ENCODE measurements at places on chromosomes 2 and 18.
A peak's percentile ranks its signal among the peaks of the same experiment; 100 is the strongest.

DNA sequence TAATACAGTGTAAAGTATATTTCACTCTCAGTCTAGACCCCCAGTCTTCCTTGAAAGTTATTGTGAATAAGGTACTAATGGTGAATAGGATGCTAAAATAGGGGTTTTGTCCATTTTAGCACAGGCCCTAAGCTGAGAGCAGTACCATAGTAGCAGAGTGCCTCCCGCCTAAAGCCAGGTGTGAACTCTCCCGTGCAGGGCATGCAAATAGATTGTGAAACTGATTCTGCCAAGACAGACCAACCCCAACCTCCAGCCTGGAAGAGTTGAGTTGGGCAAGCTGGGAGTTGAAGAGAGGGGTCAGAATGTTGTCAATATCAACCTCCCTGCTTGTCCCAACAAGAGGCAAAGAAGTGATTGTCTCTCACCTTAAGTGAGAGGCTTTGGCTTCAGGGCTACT lies 97.4 kb upstream of the CYRIA start:
- no peak for DNase-seq

GRCh38 chr18:74963820-74964446 lies 245.0 kb downstream of the PTGR3 start:
- DNase-seq = no peak

DNA sequence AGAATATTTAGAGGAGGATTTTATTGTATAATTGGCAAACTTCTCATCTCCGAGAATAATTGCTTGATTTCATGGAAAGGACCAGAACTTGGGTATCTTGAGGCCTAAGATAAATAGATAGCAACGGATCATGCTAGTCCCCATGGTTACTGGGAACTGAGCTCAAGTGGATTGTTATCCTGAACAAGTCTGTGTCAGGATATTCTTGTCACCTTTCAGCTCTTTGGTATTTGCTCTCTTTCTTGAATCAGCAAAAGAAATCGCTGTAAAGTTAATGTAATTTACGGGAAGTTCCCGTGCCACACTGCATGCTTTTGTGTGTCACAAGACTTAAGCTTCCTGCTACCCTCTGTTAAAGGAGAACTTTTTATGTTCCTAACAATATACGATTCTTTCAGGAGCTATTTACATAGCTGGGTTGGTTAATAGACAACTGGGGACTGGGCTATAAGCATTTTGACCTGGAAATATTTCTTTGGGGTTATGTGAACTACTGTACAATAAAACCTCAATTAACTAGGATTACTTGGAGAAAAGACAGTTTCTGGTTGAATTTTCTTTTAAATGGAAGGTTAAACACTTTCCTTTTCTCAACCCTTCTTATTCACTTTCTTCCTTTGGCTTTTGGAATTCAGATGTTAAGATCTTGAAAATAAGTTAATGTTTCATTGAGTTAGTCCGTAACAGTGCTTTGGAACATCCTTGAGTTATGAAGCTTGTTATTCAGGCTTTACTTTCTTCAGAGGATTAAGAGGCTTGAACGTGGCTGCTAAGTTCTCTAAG lies 151.2 kb downstream of the FMNL2 start:
- DNase-seq = no peak

DNA sequence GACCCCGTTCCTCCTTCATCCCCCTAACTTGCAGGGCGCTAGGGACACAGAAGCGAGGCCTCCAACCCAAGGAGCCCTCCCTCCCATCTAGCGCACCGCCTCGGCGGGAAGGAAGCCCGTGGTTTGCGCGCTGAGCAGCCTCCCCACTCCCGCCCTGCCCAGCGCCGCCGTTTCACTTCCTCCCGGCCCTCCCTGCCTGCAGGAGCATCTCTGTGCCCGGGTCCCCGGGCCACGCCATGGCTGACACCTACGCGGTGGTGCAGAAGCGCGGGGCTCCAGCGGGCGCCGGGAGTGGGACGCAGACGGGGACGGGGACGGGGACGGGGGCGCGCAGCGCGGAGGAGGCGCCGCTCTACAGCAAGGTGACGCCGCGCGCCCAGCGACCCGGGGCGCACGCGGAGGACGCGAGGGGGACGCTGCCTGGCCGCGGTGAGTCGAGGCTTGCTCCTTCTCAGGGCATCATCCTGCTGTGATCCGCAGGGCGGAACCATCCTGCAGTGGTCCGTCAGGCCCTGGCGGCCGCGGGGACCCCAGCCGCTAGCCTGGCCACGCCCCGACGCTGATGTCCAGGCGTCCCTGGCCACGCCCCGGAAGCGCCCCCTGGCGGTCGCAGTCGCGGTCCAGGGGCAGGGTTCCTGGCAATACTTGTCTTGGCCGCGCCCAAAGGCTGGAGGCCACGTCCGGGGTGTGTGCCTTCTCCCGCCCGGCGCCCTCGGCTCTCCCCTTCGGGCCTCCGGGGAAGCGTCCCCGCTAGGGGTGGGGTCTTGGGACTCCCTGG lies 16.4 kb downstream of the PTPN18 start:
- DNase-seq = peak; percentile 44

- DNase-seq = no peak
Observed at GRCh38 chr18:67670024-67670543, 153.6 kb upstream of the DSEL start.

DNA sequence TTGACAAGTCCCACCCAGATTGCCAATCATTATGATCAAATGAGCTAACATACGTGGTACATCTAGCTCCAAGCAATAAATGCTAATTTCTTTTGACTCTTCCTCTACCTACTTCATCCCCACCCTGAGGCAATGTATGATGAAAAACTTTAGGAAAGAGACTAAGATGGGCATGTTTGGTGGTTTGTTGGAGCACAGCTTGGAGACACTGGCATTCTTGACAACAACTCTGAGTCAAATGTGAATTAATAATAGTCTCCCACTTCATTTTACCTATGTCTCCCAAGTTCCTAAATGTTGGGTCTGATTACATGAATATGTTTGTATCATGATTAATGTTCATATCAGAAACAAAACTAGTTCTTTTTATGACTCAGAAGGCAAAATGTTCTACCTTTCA lies 36.6 kb downstream of the EXOC6B start:
- no peak for DNase-seq

- no peak for DNase-seq
Observed at GRCh38 chr2:160794926-160795325, 301.3 kb upstream of the RBMS1 start.

Measured in stimulated activated CD4-positive, alpha-beta T cell treated with anti-CD3 and anti-CD28 coated beads, Interleukin-1b, Interleukin-23, amount 100 ng/mL, for 1 hour (primary cell).